Activated CD4-positive, alpha-beta T cell treated with anti-CD3 and anti-CD28 coated beads, Interleukin-10, Interleukin-2, amounts not matched to agents 100 ng/mL and 50 ng/mL, durations not matched to agents 16 hours and 8 hours (primary cell): ENCODE measurements at places on chromosomes 12 and 14.

DNA sequence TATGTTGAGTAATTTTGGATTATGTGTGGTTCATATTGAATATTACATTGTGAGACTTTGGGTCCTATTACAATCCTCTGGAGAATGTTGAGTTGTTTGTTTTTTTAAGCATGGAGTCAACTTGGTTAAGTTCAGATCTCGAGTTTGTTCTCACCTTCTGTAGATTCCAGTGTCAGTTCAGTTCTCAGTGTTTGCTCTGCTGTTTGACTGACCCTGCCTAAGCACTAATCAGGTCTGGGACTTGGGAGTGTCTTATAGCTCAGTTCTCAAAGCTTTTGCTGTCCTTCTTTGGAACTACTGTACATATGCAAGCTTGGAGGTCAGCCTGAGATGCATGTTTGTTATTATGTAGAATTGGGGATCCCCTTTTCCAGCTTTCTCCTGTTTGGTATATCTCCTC lies 63.1 kb downstream of the DIP2B start:
- DNase-seq, result no peak

DNA sequence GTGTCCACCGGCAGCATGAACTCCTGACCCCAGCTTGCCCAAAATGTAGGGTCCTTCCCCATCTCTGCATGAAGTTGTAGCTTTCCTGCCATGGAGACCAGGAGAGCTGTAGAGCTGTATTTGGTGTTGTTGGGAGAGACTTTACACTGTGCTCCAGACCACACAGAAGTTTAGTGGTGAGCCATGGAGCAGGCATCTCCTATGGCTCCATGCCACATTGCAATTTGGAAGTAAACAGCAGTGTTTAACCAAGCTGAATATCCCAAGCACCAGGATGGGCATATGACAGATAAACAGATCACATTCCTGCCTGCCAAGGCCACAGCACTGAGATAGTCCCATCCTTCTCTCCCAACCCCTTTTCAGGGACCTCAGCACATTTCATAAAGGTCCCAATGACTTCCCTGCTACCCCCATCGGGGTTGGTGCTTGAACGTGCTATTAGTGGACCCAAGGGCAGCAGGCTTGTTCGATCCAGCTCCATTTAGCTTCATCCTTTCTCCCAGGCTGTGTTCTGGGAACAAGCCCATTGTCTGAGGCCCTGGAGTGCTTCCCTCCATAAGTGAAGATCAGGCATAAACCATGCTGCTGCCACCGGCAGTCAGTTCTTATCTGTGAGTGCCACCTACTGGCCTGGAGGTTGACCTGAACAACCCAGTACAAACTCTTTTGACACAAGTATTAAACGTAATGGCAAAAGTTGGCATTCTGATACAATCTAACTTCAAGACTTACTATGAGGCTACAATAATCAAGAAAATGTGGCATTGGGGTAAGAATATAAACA lies 172.3 kb upstream of the ATXN7L3B start:
- DNase-seq, result peak; percentile 45

DNA sequence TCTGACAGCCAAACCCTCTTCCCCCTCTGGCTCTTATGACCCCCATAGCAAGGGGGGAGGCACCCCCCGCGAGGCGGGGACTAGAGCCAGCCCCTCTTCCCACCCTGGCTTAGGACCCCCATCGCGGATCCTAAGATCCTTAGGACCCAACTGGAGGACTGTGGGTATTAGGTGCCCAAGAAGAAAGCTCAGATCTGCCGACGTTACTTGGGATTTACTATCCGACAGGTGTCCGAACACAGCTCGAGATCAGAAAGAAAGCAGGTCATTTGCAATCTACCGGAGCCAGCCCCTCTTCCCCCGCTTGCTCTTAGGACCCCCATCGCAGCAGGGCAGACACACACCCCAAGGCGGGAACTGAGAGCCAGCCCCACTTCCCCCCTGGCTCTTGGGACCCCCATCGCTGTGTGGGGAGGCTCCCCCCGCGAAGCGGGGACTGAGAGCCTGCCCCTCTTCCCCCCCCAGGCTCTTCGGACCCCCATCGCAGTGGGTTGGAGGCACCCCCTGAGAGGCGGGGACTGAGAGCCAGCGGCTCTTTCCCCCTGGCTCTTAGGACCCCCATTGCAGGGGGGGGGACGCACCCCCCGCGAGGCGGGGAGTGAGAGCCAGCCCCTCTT lies 46.8 kb downstream of the DDX11 start:
- no peak for DNase-seq

- DNase-seq, result no peak
Measured at GRCh38 chr12:86666316-86666715, 410.1 kb upstream of the MGAT4C start.

- DNase-seq, result peak; percentile 67
Measured at GRCh38 chr12:57089271-57090245, 644 bp downstream of the NAB2 start.

DNA sequence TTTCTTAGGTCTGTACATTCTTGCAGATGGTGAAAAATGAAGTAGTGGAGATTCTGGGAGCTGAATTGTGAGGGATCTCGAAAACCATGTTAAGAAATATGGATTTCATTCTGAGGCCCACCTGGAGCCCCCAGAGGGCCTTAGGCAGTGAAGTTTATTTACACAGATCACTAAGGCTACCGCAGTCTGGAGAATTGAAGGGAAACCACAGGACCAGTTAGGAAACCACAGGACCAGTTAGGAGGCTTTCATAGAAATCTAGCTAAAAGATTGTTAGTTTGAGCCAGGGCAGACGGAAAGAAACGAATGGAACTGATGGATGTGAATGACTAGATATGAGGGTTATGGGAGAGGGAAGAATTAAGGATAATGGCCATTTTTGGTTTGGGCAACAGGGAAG lies 7.2 kb downstream of the CBLN3 start:
- DNase-seq, result no peak

DNA sequence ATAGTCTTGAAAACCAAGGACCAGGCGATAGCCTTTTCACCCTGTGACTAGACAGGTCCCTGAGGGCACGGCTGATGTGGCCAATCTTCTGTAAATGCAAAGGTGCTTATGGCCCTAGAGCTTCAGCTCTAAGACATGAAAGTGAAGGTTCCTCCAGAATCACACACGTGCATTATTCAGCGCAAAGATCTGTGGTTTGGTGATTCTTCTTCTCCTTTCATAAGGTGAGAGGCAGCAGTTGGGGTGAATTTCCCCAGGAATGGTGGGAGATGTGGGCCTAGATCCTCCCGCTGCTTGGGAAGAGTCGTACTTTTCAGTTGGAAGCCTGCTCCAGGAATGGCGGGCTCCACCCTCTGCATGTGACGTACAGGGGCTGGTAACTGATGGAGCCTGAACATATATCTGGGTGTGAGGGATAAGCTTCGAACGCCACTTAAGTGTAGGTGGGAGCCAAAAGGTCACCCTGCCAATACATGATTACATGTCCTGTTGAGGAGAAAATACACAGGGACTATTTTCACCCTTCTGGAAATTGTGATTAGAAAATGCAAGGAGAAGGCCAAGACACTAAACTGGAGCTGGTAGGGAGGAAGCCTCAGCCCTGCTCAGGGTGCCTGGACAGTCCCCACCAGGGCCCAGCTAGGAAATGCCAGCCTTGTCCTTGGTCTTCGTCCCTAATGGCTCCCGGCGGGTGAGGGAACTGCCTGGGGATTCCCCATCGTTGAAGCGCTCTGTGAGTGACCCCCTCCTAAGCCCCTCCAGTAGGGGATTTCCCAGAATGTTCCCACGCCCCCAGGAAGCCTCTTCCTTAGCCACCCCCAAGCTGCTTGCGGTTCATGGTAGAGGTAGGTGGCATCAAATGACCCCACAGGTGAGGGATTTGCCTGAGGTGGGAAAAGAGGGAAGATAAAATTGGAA lies 17.6 kb downstream of the BATF start:
- DNase-seq, result peak; percentile 66

DNA sequence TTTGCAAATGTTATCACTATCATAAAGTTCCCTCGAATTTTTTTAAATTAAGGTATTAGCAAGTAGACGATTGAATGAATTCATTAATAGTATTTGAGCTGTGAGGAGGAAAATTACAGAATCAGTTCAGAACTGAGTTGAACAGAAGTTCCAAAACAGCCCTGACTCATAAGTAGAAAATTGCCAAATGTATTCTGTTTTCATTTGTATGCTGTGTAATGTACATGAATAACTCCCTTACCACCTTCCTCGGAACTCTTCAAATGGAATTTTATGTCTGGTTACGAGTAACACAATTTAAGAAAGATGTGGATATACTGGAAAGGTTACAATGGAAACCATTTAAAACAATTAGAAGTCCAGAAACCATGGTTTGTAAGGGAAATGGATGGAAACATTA lies 283.3 kb upstream of the FAR2 start:
- DNase-seq, result no peak
